ENCODE measurements at places on chromosomes 6 and 20. TPM values are rescaled to one million over a fixed set of nuclear protein-coding genes. Genes with fewer than 3 reads are reported as not detected.

AURKA gene
- 133 TPM for total RNA-seq

HLA-DRB5 gene
- not detected for total RNA-seq

OSTM1 gene
- total RNA-seq: 42.5 TPM

MDFI gene
- total RNA-seq: 45.8 TPM

C6orf141 gene
- 6.5 TPM for total RNA-seq

PLCG1 gene
- 55.5 TPM for total RNA-seq

E2F1 gene
- 37.1 TPM for total RNA-seq

SPATA25 gene
- total RNA-seq: 0.34 TPM

CST5 gene
- not detected for total RNA-seq

PPIL6 gene
- not detected for total RNA-seq

MAS1 gene
- not detected for total RNA-seq

TREML4 gene
- total RNA-seq: not detected

VSX1 gene
- total RNA-seq: not detected

SRSF12 gene
- total RNA-seq: not detected

DZANK1 gene
- 1.3 TPM for total RNA-seq

HLA-DRA gene
- 0.61 TPM for total RNA-seq

SAMD3 gene
- 5.0 TPM for total RNA-seq

AVP gene
- not detected for total RNA-seq

OTOR gene
- not detected for total RNA-seq

SH3BGRL2 gene
- total RNA-seq: 4.8 TPM

RAMACL gene
- 0.19 TPM for total RNA-seq

PCNA gene
- total RNA-seq: 457 TPM

ADGB gene
- total RNA-seq: not detected

RAD21L1 gene
- 0.59 TPM for total RNA-seq

GLP1R gene
- not detected for total RNA-seq

CCN5 gene
- not detected for total RNA-seq

LY6G5B gene
- total RNA-seq: 2.6 TPM

ENPP1 gene
- 17.9 TPM for total RNA-seq

CALHM6 gene
- total RNA-seq: not detected

BHLHE23 gene
- not detected for total RNA-seq

SLC22A2 gene
- total RNA-seq: not detected

BNIP5 gene
- not detected for total RNA-seq

ALDH8A1 gene
- 0.03 TPM for total RNA-seq

SIRPG gene
- 0.03 TPM for total RNA-seq

CLPSL1 gene
- total RNA-seq: not detected

LCA5 gene
- total RNA-seq: 0.37 TPM

NTSR1 gene
- 0.50 TPM for total RNA-seq

FOXF2 gene
- 10.0 TPM for total RNA-seq

C6orf89 gene
- 49.3 TPM for total RNA-seq

IRF4 gene
- not detected for total RNA-seq
